Neural cell (in vitro differentiated cells): ENCODE measurements at places on chromosomes 6 and 20. TPM values are rescaled to one million over a fixed set of nuclear protein-coding genes. Genes with fewer than 3 reads are reported as not detected.

Gene IGF2R
- 15.0 and 22.6 TPM in 2 replicates for polyA plus RNA-seq

Gene FAM217A
- not detected in 2 replicates for polyA plus RNA-seq

Gene GJA10
- not detected in 2 replicates for polyA plus RNA-seq

Gene EPPIN
- polyA plus RNA-seq, result not detected in 2 replicates

Gene OR2J3
- polyA plus RNA-seq, result not detected in 2 replicates
